Gastrocnemius medialis (tissue), 4 donors: ENCODE measurements at places on chromosomes 13 and 19. TPM values are rescaled to one million over a fixed set of nuclear protein-coding genes. Genes with fewer than 3 reads are reported as not detected.

Gene SLC8A2
- total RNA-seq, result not detected

Gene ZNF222
- 1.2 TPM for total RNA-seq

Gene C1QTNF9
- 1.0 TPM for total RNA-seq

DNA sequence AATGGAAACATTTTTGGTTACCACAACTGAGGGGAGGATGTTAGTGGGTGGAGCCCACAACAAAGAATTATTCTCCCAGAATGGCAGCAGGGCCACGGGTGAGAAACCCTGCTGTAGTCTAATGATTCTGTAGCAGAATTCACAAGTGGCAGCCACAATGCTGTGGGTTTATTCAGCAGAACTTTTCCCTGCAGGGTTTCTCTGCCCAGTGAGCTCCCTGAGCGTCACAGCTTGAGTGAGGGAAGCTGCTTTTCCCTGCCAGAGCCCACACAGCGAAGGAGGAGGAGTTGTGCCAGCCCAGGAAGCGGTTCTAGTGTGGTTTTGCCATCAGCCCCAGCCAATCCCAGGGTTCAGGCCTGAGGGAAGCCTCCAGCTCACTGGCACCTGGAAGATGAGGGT is 4.4 kb downstream of the ATP12A start:
- no peak for DNase-seq

DNA sequence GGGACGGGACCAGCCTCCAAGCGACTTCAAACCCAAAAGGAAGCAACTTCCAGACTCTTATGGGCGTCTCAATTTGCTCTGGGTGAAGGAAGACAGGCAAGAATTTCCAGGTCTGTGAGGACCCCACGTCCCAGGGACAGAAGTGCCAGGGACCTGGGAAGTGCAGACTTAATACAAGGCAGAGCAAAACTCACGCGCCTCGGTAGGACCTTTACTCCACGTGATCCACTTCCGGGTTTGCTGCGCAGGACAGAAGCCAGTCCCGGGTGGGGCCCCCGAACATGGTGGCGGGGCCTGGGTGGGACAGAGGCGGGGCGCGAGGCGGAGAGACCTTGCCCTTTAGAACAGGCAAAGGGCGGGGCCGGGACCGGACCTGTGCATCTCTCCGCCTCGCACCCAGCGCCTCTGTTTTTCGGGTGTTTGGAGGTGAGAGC is 9.3 kb downstream of the ZNF611 start:
- DNase-seq, result no peak

- no peak for DNase-seq
Measured at GRCh38 chr19:49771674-49772139, 4.9 kb downstream of the AP2A1 start.

- DNase-seq, result no peak
Measured at GRCh38 chr13:26656919-26657318, 99.4 kb downstream of the WASF3 start.

DNA sequence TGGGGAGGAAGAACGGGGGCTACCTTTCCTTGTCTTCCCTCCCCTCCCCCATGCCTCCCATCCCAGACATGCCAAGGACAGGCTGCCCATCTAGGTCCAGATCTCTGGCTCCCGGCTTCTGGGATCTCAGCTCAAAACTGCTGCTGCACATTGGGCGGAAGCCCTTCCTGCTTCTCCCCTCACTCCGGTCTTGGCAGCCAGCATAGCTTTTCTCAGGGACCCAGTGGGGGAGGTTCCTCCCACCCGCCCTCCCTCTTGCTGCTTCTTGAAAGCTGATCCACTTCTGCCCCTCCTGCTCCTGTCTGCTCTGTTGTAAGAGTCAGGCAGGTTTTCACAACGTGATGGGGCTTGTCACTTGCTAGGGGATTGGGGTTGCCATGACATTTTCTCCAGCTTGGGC is 21.7 kb upstream of the RNF17 start:
- DNase-seq, result no peak
